ENCODE measurements at places on chromosomes 4 and X. TPM values are rescaled to one million over a fixed set of nuclear protein-coding genes. Genes with fewer than 3 reads are reported as not detected.

GRCh38 chrX:100120956-100121355 is 289.1 kb downstream of the PCDH19 start:
- DNase-seq = no peak

GRCh38 chrX:96770315-96770714 is 85.7 kb downstream of the DIAPH2 start:
- DNase-seq = no peak

GRCh38 chr4:98166025-98166730 is 22.9 kb upstream of the STPG2 start:
- DNase-seq = no peak

- no peak for DNase-seq
Measured at GRCh38 chr4:8334786-8335460, 65.4 kb downstream of the HTRA3 start.

GRCh38 chr4:173436149-173436579 is 37.2 kb upstream of the SCRG1 start:
- DNase-seq = peak; percentile 55

DNA sequence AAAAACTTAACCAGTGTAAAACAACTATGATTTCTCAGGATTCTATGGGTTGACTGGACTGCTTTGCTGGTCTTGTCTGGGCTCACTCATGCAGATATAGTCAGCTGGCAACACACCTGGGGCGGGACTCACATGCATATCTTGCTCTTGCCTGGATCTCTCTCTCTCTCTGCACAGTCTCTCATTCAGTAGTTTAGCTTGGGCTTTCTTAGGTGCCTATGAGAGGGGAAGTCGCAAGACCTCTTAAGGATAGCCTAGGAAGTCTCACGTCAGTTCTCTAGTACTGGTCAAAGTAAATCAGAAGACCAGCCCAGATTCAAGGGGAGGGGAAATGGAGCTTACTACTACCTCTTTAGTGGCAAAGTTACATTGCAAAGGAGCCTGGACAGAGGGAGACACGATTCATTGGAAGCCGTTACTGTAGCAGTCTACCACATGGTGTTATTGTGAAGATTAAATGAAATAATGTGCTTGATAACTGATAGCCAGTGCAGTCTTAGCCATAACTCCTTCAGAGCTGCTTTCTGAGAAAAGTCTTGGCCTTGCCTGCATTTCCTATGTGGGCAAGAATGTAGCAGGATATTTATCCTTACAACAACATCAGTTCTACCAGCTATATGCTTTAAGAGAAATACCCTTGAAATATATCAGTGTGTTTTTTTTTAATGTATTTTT is 2.1 kb downstream of the COPS4 start:
- no peak for DNase-seq

GRCh38 chrX:2677764-2678163 is 13.3 kb upstream of the CD99 start:
- DNase-seq = no peak

- DNase-seq = no peak
Measured at GRCh38 chrX:129652565-129653169, 2.1 kb downstream of the APLN start.

DNA sequence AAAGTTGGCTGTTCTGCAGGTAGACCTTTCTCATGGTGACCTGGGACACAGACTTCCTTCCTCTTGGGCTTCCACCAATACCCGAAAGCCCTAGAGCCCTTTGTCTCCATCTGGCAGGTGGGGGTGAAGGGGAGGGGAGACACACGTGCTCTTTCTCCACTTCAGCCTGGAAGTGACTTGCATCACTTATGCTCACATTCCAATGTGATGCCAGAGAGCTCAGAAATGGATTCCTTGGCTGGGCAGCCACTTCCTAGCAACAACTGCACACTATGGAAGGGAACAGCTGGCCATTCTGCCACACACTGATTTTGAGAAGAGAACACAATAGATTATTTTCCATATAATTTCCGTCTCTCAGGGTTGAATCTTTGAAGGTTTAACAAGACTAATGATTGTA is 36.3 kb downstream of the C4orf51 start:
- no peak for DNase-seq

DNA sequence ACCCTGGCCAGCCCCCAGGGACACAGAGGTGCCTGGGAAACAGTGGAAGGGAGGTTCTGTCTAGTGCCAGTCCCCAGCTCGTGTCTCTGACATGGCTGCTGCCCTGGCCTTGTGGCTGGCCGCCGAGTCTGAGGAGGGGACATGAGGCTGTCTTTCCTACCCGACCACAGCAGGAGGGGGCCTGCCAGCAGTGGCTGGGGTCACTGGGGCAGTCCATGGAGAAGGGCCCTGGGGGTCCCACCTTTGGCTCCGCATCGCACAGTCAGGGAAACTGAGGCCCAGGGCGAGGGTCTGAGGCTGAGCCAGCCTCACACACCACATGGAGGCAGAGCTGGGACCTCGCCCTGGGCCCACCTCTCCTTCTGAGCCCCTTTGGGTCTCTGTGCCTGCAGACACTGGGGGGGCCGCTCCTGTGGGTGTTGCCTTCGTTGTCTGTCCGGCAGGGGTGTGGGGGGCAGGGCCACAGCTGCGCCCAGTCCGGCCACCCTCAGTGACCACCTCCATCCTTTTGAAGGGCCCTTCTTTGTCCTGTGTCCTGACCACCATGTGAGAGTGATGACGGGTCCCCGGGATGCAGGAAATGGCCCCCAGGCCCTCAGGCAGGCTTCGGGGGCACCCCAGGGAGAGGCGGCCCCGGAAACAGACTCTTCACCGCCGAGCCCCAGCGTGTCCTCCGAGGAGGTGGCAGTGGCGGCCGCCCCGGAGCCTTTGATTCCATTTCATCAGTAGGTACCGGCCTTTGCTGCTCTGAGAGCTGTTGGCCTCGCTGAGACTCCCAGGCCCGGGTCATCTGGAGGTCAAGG is 17.6 kb downstream of the SH3TC1 start:
- DNase-seq = no peak

- DNase-seq = no peak
Measured at GRCh38 chrX:54248309-54248708, 65.3 kb upstream of the FAM120C start.

GRCh38 chr4:20421603-20421985 is 169.9 kb downstream of the SLIT2 start:
- DNase-seq = no peak

GRCh38 chr4:113872426-113873260 is 106.8 kb downstream of the ARSJ start:
- no peak for DNase-seq

GRCh38 chr4:165439981-165440380 is 61.2 kb downstream of the CPE start:
- no peak for DNase-seq

DNA sequence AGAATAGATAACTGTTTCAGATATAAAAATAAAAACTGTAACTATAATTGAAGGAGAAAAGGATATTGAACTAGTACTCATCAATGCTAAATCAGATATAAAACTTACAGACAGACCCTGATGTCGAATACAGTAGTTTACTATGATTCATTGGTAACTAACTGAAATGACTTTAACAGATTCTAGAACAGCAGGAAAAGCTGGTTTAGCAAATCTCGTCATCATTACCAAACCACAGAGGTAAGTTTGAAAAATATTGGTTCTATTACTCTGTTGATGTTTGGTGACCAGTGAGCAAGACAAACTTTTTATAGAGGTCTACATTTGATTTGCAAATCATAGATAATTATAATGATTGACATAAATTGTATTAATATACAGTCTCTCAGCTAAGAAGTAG is 551.4 kb upstream of the ADGRL3 start:
- no peak for DNase-seq

- no peak for DNase-seq
Measured at GRCh38 chrX:38458071-38458470, 103.3 kb upstream of the TSPAN7 start.

- DNase-seq = peak; percentile 28
Measured at GRCh38 chr4:138305050-138305449, 62.9 kb upstream of the SLC7A11 start.

DNA sequence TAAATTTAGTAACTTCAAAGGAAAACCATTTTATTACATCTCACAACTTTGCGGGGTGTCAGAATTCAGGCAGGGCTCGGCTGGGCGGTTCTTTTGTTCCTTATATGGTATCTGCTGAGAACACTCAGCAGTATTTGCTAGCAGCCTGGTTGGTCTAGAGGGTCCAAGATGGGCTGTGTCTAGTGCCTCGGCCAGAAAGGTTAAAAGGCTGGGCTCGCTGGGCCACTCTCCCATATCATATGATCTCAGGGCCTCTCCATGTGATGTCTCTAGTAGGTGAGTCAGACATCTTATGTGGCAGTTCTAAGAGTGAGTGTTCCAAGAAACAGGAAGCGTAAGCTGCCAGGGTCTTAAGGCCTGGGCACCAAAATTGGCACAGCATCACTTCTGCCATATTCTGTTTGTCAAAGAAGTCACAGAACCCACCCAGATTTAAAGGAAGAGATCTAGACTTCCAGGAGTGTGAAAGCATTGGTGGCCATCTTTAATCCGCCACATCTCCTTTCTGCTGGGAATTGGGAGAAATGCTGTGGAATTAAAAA is 100.9 kb upstream of the ATP6AP2 start:
- DNase-seq = no peak

DNA sequence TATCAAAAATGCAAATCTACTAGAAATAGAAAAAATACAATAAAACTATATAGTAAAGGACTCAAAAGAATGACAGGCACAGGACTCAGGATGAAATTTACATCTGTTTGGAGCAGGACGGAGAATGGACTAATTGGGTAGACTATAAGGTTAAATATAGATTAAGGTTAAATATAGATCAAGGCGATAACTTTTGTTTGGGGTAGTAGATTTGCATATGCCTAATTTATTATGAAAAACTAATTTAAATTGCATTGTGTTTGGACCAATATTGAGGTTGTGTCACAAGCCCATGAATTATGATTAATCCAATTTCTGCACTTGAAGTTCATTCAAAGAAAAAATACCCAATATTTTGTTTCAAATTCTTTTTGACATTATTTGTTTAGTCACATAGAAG is 31.0 kb downstream of the MTHFD2L start:
- no peak for DNase-seq

- DNase-seq = no peak
Measured at GRCh38 chr4:569958-570667, 6.0 kb downstream of the TMEM271 start.

- no peak for DNase-seq
Measured at GRCh38 chr4:152189451-152190179, 346.3 kb downstream of the FBXW7 start.

DNA sequence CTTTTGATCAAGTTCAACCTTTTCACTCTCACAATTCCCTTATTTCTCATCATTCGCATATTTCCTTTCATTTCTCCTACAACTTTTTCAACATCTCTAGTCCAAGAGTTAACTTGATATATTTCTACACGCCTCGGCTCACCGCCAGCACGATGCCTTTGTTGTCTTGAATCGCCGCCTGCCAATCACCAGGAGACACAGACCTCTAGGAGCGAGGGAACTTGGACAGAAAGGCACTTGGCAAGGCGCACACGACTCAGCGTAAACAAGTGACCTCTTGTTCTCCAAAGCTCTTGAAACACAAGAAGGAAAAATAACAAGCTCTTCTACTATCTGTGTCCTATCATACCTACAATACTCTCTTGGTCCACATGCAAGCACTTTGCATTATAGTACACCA is 27.1 kb upstream of the RBMX start:
- no peak for DNase-seq

DNA sequence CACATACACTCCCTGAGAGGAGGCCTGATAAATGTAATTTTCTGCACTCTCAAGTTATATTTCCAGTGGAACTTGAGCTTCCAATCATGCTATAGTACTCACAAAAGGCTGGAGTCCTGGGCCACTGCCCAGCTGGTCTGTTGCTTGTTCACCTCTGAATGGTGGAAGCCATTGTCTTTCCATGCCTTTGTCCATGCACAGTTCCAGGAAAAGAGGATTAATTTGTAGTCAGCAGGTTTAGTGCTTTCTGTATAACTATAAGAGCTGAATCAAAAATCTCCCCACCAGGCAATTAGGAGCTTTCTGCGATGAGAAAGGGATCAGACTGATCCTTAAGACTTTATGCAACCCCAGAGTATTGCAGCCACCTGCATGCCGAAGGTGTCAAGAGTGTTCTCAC is 195.4 kb upstream of the PGRMC2 start:
- no peak for DNase-seq

- no peak for DNase-seq
Measured at GRCh38 chr4:85488416-85488815, 13.5 kb downstream of the ARHGAP24 start.

Gene FAM149A
- 5.3 TPM for total RNA-seq

Gene PLAC1
- 0.39 TPM for total RNA-seq

Gene KLB
- total RNA-seq = 6.4 TPM

Gene AMOT
- total RNA-seq = 18.7 TPM

Gene NUP62CL
- 3.0 TPM for total RNA-seq

Gene CXorf38
- total RNA-seq = 9.5 TPM

Gene PDE5A
- 40.2 TPM for total RNA-seq

Gene KCTD8
- total RNA-seq = not detected

Gene CTAG2
- total RNA-seq = not detected

Gene PQBP1
- 31.7 TPM for total RNA-seq

Gene FAM184B
- 0.69 TPM for total RNA-seq

Gene PAGE2B
- total RNA-seq = 0.49 TPM

All from skin of body (tissue), 3 donors.